Cardiac ventricle fibroblast (primary cell): ENCODE measurements at places on chromosomes 1 and 21. TPM values are rescaled to one million over a fixed set of nuclear protein-coding genes. Genes with fewer than 3 reads are reported as not detected.

TNFRSF4 gene
- total RNA-seq = 3.3 and 5.9 TPM in 2 replicates

LCE1B gene
- not detected in 2 replicates for total RNA-seq

DAP3 gene
- total RNA-seq = 77.4 and 79.3 TPM in 2 replicates

TNFAIP8L2 gene
- total RNA-seq = 0.19 TPM in 1 of 2 replicates, not detected in the other

CTSE gene
- total RNA-seq = not detected in 2 replicates

BRINP3 gene
- not detected in 2 replicates for total RNA-seq

TRMT13 gene
- total RNA-seq = 7.7 and 14.3 TPM in 2 replicates

MANEAL gene
- total RNA-seq = 0.20 and 0.81 TPM in 2 replicates

RABGGTB gene
- total RNA-seq = 20.0 and 32.4 TPM in 2 replicates

JAM2 gene
- 1.4 and 2.2 TPM in 2 replicates for total RNA-seq

COL18A1 gene
- total RNA-seq = 393 and 429 TPM in 2 replicates

OR2L13 gene
- total RNA-seq = not detected in 2 replicates

OR10J1 gene
- not detected in 2 replicates for total RNA-seq

ALG14 gene
- total RNA-seq = 0.94 and 1.3 TPM in 2 replicates

HLX gene
- 10.8 and 16.7 TPM in 2 replicates for total RNA-seq

RNU1-4 gene
- total RNA-seq = under 0.01 TPM in 2 replicates

SPRR2G gene
- total RNA-seq = not detected in 2 replicates

RGS1 gene
- not detected in 2 replicates for total RNA-seq

ZNF691 gene
- total RNA-seq = 5.2 and 5.7 TPM in 2 replicates

PCBP3 gene
- total RNA-seq = 14.5 and 24.2 TPM in 2 replicates

NBPF11 gene
- total RNA-seq = 2.4 and 4.3 TPM in 2 replicates

FCRL2 gene
- total RNA-seq = not detected in 2 replicates

ICOSLG gene
- 0.87 and 0.93 TPM in 2 replicates for total RNA-seq

IPO13 gene
- 19.4 and 23.2 TPM in 2 replicates for total RNA-seq

PCP4 gene
- not detected in 2 replicates for total RNA-seq

PADI4 gene
- total RNA-seq = not detected in 2 replicates

FNDC5 gene
- total RNA-seq = 1.00 and 1.3 TPM in 2 replicates

MRPS15 gene
- 46.0 and 50.7 TPM in 2 replicates for total RNA-seq

BEST4 gene
- total RNA-seq = not detected in 2 replicates

S100A7 gene
- not detected in 2 replicates for total RNA-seq

TSTD1 gene
- 14.5 and 21.0 TPM in 2 replicates for total RNA-seq

AMIGO1 gene
- total RNA-seq = 1.2 and 1.4 TPM in 2 replicates

CCDC185 gene
- not detected in 2 replicates for total RNA-seq

RUNX1 gene
- 37.4 and 71.9 TPM in 2 replicates for total RNA-seq

SPRR5 gene
- not detected in 2 replicates for total RNA-seq

SLC5A9 gene
- not detected in 2 replicates for total RNA-seq

ESRRG gene
- not detected in 2 replicates for total RNA-seq

PFKFB2 gene
- 3.3 and 3.4 TPM in 2 replicates for total RNA-seq

EVI5 gene
- 30.0 and 41.4 TPM in 2 replicates for total RNA-seq

TMIGD3 gene
- total RNA-seq = not detected in 2 replicates

CLCN6 gene
- total RNA-seq = 6.9 and 7.6 TPM in 2 replicates

PLEKHA6 gene
- 4.0 and 4.6 TPM in 2 replicates for total RNA-seq

C4BPA gene
- not detected in 2 replicates for total RNA-seq

COL6A2 gene
- 5,191 and 6,443 TPM in 2 replicates for total RNA-seq

CYP4X1 gene
- total RNA-seq = 9.4 and 13.3 TPM in 2 replicates

UBXN10 gene
- 0.05 TPM in 1 of 2 replicates, not detected in the other for total RNA-seq

TMEM52 gene
- total RNA-seq = 13.5 TPM in 1 of 2 replicates, not detected in the other

AXDND1 gene
- total RNA-seq = 0.10 TPM in 1 of 2 replicates, not detected in the other

CYP4A11 gene
- 0.19 TPM in 1 of 2 replicates, not detected in the other for total RNA-seq

DEPDC1 gene
- total RNA-seq = 0.81 and 1.5 TPM in 2 replicates

NHLH2 gene
- total RNA-seq = not detected in 2 replicates

SPRR1A gene
- not detected in 2 replicates for total RNA-seq

SLAMF9 gene
- total RNA-seq = not detected in 2 replicates

CACNA1S gene
- total RNA-seq = not detected in 2 replicates
